ENCODE measurements at places on chromosomes 6 and 20. TPM values are rescaled to one million over a fixed set of nuclear protein-coding genes. Genes with fewer than 3 reads are reported as not detected.

GRCh38 chr6:131951576-131952230, 531 bp upstream of the CCN2 start:
- no peak for DNase-seq

DNA sequence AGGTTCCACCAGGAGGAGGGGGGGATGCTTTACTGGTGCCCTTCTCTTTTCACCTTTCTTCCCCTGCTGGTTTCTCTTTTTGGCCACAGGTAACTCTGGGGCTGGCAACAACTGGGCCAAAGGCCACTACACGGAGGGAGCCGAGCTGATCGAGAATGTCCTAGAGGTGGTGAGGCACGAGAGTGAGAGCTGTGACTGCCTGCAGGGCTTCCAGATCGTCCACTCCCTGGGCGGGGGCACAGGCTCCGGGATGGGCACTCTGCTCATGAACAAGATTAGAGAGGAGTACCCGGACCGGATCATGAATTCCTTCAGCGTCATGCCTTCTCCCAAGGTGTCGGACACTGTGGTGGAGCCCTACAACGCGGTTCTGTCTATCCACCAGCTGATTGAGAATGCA, 4.4 kb downstream of the TUBB1 start:
- DNase-seq = no peak

DNA sequence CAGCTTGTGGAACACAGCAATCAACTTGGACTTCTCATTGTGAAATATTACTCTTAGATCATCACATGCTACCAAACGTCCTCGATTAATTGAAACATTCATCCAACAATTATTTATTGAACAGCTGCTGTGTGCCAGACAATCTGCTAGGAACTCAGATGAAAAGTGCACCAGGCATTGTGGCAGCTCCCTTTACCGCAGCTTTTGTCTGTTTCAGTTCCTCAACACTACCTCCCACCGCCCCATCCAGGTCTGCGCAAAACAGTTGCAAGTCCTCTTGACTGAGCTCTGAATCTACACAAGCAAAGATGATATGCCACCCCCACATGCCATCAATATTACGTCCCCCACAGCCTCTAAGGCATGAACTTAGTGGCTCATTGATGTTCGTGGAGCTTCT, 1094.4 kb upstream of the MAP3K7 start:
- no peak for DNase-seq

DNA sequence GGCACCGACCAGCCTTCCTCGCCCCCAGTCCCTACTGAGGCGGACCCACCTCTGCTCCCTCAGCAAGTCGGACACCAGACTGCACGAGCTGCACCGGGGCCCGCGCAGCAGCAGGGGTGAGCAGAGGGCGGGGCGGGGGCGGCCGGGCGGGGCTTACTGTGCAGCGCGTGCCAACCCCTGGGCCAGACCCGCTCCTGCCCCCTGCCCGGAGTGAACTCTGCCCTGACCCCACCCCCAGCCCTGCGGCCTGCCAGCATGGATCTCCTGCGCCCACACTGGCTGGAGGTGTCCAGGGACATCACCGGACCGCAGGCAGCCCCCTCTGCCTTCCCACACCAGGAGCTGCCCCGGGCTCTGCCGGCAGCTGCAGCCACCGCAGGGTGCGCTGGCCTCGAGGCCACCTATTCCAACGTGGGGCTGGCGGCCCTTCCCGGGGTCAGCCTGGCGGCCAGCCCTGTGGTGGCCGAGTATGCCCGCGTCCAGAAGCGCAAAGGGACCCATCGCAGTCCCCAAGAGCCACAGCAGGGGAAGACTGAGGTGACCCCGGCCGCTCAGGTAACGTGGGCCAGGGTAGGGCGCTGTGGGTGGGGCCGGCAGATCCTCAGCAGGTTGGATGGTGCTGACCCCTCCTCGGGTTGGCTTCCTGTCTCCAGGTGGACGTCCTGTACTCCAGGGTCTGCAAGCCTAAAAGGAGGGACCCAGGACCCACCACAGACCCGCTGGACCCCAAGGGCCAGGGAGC, 1.5 kb upstream of the SLC2A4RG start:
- DNase-seq = no peak

GRCh38 chr6:4370066-4370465, 234.7 kb upstream of the ECI2 start:
- no peak for DNase-seq

DNA sequence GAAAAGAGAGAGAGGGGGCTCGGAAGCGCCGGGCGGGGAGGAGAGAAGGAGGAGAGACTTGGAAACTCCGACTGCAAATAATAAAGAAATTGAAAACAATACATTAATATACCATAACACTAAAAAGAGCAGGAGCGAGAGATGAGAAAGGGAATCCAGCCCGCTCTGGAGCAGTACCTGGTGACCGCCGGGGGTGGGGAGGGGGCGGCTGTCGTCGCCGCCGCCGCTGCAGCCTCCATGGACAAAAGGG, 338 bp downstream of the E2F3 start:
- no peak for DNase-seq

GRCh38 chr6:74741646-74742045, 464.2 kb downstream of the COL12A1 start:
- no peak for DNase-seq

- DNase-seq = no peak
Measured at GRCh38 chr6:63526931-63527330, 45.3 kb upstream of the LOC128125822 start.

DNA sequence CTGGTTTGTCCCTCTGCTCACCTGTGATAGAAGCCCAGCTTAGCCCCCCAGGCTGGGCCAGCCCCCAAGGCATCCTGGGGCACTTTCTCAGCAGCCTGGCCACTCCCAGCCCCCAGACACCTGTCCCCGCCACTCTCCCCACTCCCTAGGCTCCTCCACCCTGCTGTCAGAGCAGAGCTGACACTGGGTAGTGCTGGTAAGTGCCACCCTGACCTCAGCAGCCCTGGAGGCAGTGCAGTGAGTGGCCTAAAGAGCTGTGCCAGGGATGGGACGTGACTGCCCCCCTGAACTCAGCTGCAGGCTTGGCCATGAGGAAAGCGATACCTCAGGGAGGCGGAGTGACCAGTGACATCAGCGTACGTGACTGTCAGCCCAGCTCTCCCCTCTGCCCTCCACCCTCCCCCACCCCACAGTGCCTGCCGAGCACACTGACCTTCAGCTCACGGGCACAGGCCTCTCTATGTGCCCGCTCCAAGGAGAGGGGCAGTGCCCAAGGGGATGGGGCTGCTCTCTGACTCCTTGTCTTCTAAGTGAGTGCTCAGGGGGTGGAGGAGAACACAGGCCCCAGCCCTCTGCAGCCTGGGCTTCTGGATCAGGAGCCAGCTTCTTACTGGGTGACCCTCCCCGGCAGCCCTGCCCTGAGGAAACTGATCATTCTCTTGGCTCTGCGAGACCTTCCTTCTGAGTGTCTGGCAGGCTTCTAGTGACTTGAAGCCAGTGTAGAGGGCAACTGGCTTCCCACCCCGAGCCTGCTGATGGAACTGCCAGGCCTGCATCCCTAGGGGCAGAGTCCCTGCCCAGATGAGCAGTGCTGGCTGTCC, 172.7 kb downstream of the MRPL14 start:
- peak; percentile 76 for DNase-seq

The CST2 gene
- not detected for total RNA-seq

The DEF6 gene
- 2.8 TPM for total RNA-seq

The LINC00237 gene
- total RNA-seq = not detected

The SMIM13 gene
- total RNA-seq = 12.6 TPM

The BFSP1 gene
- total RNA-seq = 0.57 TPM

The ID4 gene
- 1.6 TPM for total RNA-seq

All from Right ventricle myocardium inferior (tissue), 1 donor.